ENCODE measurements at places on chromosomes 16 and 17. TPM values are rescaled to one million over a fixed set of nuclear protein-coding genes. Genes with fewer than 3 reads are reported as not detected.

Gene ENPP7
- total RNA-seq, result 0.48 TPM

Gene QPRT
- total RNA-seq, result 56.3 TPM

- DNase-seq, result no peak
These were observed 606.2 kb downstream of the WWOX start for GRCh38 chr16:78705694-78706093.

DNA sequence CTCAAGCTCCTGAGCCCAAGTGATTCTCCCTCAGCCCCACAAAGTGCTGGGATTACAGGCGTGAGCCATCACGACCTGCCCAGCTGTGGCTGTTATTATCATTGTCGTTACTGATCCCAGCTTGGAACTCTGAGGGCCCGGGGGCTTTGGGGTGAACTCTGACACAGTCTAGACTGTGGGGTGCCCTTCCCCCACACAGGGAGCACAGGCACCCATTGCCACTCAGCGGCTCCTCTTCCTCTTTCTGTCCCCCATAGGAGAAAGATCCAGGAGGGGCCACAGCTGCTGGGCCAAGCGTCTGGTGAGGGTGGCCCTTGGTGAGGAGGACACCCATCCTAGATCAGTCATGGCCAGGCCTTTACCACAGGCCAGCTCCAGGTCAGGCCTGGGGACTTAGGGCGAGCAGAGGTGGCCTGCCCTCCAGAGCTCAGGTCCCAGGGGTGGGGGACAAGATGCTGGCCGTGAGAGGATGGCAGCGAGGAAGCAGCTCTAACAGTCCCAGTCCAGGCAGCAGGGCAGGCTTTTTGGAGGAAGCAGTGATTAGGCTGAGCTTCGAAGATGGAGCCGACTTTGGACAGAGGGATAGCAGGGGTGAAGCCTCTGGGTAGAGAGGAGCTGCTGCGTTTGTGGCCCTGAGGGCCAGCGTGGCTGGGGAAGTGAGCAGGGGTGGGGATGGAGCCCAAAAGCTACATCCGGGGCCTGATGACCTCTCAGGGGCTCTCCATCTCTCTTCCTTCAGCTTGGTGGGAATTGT is 24.7 kb downstream of the TMEM235 start:
- no peak for DNase-seq

Gene AXIN2
- total RNA-seq, result 106 TPM

DNA sequence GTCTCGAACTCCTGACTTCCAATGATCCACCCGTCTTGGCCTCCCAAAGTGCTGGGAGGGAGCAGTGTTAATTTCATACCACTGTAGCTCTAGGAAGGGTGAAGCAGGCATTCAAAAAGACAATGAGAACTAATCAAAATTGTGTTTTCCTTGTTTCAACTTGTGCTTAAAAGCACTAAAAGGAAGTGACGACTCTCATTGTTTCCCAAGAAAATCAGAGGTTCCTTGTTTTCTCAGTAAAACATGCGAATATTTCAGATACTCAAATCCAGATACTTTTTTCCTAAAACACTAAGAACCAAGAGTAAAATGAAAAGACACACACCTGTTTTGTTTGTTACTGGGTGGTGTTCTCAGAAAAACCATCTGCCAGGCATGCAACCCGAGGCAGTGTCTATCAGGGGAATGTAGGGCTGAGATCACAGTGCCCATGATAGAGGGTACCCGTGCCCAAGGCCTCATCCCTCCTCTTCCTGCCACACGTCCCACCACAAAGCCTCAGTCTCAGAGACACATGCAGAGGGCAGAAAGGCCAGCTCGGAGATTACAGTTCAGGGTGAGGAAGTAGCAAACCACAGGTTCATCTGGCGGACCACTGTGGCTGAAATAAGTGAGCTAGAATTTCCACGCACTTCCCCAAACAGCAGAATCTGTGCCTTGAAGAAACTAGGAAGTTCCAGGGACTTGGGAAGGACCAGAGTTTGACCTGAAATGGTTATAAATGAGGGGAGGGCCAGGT is 33.7 kb downstream of the GINS3 start:
- DNase-seq, result peak; percentile 43

DNA sequence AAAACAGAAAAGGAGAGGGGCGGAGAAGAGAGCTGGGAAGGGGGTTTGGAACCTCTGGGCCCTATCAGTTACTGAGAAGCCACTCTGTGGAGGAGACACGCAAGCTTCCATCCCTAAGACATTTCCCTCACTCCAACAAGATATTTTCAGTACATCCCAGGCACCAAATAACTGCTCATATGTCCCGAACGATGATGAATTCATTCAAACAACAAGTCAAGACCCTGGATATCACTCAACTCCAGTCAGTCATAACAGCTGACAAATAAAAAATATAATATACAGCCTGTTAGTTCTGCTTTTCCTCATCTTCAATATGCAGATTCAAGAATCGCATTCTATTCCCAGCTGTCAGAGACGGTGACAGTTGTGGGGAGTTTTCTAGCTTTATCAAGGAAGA is 104.0 kb upstream of the ZFHX3 start:
- DNase-seq, result no peak

DNA sequence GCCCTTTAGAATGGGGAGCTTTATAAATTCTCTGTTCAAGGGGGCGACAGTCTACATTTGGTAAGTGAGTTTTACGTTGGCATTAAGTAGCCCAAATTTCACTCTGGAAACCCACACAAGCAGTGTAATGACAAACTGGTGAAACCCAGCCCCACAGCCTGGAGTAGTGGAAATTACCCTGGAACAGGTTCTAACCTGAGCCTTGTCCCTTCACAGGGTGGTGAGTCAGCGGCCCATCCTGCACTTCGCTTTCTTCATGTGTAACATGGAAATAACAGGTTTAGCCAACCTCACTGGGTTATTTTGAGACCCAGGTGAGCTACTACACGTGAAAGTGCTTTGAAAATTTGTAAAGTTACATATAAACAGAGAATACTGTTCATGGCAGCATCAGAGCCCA is 3.5 kb upstream of the TLCD3A start:
- DNase-seq, result peak; percentile 63

DNA sequence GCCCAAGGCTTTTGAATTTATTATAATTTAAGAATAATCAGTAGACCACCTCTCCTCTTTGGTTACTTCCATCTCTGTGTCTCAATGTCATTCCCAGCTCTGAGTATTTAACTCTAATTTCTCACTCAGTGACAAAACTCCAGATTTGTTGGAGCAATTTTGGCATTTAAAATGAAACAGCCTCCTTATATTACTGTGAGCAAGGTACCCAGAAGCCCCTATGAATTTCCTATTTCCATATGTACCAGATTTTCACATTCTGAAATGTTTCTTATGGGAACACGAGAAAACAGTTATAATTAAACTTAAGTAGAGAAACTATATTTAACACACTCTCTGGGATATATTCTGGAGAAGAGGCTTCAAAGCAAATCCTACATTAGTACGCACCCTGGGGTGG is 285.4 kb upstream of the CDH8 start:
- DNase-seq, result no peak
